ENCODE measurements at places on chromosomes 16 and 17. TPM values are rescaled to one million over a fixed set of nuclear protein-coding genes. Genes with fewer than 3 reads are reported as not detected.

KRTAP4-9 gene
- not detected for total RNA-seq

AOC3 gene
- 16.2 TPM for total RNA-seq

RHBDF1 gene
- 11.9 TPM for total RNA-seq

SMIM5 gene
- total RNA-seq, result 50.0 TPM

FBXW10B gene
- 0.82 TPM for total RNA-seq

MAPT gene
- total RNA-seq, result 1.9 TPM

MYH4 gene
- not detected for total RNA-seq

KCNG4 gene
- total RNA-seq, result not detected

ZACN gene
- total RNA-seq, result 0.40 TPM

ZKSCAN2 gene
- total RNA-seq, result 2.7 TPM

FOXO3B gene
- 3.1 TPM for total RNA-seq

HSD17B2 gene
- total RNA-seq, result 72.9 TPM

C17orf78 gene
- not detected for total RNA-seq

GRB7 gene
- total RNA-seq, result 29.5 TPM

DVL2 gene
- 182 TPM for total RNA-seq

TACO1 gene
- 79.7 TPM for total RNA-seq

AURKB gene
- total RNA-seq, result 7.0 TPM

CDT1 gene
- total RNA-seq, result not detected
